ENCODE measurements at places on chromosomes 3 and 15. TPM values are rescaled to one million over a fixed set of nuclear protein-coding genes. Genes with fewer than 3 reads are reported as not detected.

DNA sequence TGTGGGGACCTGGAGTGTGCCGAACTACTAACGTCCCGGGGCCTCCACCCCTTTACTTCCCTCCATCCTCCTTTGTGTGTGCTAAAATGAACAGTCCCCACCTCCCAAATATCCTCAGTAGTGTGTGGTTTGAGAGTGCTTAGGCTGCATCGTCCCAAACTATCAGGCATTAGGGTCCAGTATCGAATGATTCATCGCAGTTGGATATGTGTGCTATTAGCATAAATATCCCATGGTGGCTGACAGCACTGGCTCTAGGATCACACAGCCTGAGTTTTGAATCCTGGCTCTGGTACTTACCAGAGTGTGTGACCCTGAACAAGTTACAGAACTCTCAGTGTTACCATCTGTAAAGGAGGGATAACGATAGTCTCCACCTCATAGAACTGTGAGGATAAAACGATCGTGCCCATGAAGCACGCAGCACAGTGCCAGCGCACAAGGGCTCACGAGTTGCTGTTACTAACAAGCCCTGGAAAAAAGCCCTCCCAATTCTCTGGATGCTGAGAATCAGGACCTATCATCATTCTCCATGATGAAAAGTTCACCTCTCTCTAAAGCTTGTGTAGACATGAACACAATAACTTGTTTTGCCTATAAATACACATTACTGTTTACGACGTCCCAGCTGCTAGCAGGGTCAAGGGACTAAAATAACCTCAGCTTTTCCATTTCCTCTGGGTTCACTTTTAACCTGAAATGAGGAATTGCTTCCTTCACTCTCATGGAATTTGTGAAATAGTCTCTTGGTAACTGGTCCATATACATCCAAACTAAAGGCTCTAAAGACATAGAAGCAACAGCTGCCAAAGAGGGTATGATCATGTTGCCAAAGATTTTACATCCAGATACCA, 51.0 kb downstream of the VGLL4 start:
- no peak for DNase-seq

DNA sequence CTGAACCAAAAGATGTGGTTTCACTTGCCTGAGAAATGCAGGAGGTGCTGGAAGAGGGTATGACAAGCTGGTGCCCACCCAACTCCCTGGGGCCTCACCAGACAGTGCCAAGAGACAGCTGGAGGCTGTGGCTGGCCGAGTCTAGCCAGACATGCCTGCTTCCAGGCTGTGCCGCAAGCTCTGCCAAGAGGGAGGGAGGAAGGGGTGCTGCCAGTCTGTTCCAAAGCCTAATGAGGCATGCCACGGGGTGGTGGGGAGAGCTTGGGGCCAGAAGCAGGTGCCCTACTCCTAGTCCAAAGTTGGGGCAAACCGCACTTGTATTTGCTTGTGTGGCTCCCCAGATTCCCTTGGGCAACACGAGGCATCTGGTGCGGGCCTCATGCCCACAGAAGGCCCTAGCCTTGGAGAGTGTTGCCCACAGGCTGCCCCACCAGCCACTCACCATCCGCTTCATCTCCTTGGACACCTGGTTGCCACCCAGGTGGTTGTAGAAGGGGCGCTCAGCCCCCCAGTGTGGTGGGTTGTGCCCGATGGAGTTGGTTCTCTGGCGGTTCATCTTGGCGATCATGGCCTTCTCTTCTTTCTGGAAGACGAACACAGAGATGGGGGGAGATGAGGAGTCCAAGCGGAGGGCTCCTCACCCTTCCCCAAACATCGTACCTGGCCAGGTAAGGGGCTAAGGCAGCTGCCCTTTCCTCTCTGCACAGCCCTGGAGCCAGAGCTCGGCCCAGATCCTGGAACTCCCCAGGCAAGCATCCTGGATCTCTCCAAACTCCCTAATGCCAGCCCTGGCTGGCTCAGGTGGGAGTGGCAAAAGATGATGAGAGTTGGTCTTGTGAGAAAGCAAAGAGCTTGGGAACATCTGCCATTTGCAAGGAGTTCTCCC, 123.4 kb downstream of the SEC22A start:
- DNase-seq, result no peak

- DNase-seq, result no peak
These were observed 109.9 kb downstream of the UACA start for GRCh38 chr15:70653426-70653825.

- no peak for DNase-seq
These were observed 54.0 kb downstream of the FAM43A start for GRCh38 chr3:194739498-194740284.

CCR5 gene
- 0.16 TPM for total RNA-seq

DNA sequence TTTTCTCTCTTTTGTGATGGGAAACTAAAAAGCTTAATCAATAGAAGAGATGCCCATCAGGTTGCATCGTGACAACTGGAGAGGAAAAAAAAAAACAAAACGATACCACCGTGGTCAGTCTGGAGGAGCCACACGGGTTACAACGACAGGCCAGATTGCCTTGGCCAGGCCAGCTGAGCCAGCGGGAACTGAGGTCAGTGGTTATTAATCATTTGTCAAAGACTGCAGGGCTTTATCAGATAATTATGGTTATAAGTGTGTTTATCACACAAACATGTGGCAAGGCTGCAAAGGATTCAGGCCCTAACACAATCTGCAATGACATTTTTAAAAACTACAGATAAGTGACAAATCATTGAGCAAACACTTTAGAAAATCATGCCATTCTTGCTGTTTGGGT, 135.0 kb upstream of the FAM3D start:
- no peak for DNase-seq

DNA sequence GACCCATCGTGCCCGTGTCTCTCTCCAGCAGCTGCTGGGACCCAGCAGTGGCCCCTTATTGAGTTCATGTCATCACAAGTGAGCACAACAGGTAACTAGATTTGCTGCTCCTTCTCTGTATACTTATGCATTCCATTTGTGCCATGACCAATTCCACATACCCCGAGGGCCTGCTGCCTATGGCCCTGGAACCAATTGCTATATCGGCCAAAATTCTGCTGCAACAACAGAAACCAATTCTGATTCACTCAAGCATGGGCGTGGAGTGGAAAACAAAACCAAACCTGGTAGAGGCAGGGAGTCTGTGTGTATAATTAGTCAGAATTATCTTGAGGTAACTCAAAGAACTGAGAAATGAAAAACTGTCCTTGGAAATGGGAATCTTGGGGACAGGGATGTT, 516.6 kb downstream of the EPHB1 start:
- no peak for DNase-seq

DNA sequence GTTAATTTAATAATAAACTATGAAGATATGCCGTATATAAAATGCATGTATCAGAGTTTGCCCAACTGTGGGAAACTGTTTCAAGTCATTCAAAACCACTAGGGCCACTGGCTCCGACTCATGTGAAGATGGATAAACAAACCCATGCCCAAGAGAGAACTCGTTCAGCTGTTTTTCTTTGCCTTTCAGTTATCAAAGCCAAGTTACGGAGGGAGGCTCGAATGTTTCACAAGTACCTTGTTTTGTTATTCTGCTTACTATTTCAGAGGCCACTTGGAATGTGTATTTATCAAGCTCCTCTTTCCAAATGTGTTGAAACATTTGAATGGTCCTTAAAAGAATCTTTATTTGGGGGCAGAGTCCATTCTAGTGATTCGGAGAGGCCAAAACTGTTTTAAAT, 82.1 kb downstream of the DUT start:
- no peak for DNase-seq

Measured in omental fat pad (tissue), 4 donors.